ENCODE measurements at places on chromosomes 7 and 10.

DNA sequence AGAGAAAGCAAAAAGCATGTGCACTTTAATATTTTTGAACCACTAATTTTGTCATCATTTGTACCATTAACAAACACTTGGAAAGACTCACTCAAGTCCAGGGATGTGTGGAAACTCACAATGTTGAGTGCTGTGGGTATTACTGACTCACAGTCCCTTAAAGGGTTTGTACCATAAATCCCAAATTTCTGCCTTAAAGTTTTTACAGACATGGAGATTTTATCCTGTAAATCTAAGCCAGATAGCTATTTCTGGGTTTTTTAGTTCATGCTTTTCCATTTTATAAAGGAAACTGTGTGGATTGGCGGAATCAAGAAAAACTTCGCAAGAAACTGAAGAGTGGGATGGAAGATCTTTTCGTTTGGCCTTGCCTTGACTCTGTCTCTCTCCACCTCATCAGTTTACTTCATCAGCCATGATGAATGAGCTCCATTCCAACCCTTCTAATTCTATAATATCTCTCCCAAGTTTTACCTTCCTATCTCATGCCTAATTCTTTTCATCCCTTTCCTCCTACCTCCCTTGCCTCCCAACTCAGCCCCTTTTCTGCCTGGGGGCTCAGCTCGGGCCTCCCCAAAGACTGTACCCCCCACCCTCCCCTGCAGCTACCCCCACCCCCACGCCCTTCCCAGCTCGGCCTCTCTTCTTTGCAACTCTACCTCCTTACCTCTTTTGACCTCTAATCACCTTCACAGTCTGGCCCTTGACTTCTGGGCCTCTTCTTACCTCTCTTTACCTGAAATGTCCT is 218.5 kb upstream of the MKLN1 start:
- DNase-seq, result no peak

GRCh38 chr7:100739934-100740333 is 6.5 kb downstream of the ZAN start:
- DNase-seq, result no peak

DNA sequence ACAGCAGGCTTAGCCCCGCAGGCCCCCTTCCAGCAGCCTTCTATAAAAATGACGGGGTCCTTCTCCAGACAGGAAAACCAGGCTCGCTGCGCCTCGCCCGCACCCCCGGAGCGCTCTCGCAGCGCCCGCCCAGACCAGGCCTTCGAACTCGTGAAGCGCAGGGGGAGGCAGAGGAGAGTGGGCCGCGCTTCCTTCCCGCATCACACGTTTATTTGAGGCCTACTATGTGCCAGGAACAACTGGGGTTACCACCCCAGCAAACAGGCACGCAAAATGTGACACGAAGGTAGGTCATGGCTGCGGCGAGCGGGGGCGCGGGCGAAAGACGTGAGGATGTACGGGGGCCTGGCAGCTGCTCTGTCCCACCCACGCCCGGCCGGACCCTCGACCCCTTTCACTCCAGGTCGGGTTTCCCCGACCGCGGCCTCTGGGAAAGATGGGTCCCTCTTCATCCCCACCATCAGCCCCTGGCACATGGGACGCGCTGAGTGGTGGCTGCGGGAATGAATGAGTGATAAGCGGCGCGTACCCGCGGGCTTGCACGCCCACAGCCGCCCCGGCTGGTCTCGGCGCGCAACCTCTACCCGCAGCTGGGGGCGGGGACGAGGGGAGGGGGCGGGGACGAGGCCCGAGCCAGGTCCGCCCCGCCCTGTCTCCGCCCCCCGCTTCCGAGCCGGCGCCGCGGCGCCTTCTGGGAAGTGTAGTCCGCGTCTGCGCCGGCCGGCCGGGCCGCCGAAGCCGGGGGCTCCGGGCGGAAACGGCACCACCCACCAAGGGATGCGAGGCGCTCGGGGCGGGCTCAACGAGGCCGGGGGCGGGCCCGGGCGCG is 59.1 kb downstream of the ZNF467 start:
- DNase-seq, result peak; percentile 94

DNA sequence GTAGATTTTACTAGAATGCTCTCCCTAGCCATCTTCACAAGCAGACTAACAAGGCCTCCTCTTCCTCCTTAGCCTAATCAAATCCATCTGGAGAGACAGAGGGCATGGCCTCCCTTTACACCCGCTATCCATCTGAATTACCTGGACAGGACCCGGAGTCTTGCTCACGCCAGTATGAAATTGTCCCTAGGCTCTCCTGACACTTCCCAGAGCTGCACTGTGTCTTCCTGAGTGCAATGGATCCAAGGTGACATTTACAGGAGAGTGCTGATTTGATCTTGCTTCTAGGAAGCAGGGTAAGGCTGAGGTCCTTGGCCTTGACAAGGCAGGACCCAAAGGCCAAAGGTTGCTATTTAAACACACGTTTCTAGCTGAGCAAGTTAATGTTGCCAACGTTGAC is 147.8 kb downstream of the HIBADH start:
- DNase-seq, result no peak

GRCh38 chr7:133310232-133310862 is 57.5 kb downstream of the EXOC4 start:
- no peak for DNase-seq

DNA sequence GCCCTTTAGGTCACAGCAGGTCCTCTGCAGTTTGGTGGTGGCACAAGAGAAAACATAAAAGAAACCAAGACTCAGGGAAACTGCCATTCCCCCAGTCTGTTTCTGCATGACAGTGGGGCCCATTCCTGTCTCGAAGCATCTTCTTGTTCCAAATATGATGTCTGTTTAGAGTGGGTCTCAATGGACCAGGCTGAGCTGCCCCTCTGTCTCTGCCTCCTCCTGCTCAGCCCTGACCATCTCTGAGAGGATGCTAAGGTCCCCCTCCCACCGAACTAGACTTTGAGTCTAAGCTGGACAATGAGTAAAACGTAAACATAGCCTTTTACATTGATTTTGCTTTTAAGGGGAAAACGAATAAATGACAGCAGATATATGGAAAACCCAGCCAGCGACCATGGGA is 40.4 kb downstream of the CLEC2L start:
- no peak for DNase-seq

DNA sequence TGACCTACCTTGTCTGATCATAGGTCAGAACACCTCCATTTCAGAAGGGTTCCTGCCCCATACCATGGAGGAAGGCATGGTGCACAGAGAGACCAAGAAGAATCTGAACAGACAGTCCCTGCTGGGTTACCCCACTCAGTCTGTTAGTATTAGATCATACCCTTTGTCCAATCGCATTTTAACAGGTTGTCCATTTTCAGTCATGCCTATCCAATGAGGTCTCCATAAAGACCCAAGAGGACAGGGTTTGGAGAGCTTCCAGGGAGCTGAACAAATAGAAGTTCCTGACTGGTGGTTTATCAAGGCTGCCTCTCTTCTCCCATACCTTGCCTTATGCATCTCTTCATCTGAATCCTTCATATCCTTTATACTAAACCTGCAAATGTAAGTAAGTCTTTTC is 21.2 kb upstream of the SLC16A12 start:
- DNase-seq, result no peak

- DNase-seq, result no peak
Observed at GRCh38 chr10:12448340-12448728, 99.0 kb downstream of the CAMK1D start.

DNA sequence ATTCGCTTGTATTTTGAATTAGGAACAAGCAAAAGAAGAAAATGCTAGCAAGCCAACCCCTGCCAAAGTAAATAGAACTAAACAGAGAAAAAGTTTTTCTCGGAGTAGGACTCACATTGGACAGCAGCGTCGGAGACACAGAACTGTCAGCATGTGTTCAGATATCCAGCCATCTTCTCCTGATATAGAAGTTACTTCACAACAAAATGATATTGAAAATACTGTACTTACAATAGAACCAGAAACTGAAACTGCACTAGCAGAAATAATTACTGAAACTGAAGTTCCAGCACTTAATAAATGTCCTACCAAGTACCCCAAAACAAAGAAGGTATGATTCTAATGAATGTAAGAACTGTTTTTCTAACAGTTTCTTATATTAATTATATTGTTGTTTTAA is 87.9 kb downstream of the KMT2E start:
- DNase-seq, result no peak

Measured in activated CD4-positive, alpha-beta memory T cell treated with anti-CD3 and anti-CD28 coated beads for 36 hours (primary cell).